ENCODE measurements at places on chromosomes 4 and X.

GRCh38 chr4:79198951-79199587, 126.8 kb downstream of the NAA11 start:
- DNase-seq: no peak

DNA sequence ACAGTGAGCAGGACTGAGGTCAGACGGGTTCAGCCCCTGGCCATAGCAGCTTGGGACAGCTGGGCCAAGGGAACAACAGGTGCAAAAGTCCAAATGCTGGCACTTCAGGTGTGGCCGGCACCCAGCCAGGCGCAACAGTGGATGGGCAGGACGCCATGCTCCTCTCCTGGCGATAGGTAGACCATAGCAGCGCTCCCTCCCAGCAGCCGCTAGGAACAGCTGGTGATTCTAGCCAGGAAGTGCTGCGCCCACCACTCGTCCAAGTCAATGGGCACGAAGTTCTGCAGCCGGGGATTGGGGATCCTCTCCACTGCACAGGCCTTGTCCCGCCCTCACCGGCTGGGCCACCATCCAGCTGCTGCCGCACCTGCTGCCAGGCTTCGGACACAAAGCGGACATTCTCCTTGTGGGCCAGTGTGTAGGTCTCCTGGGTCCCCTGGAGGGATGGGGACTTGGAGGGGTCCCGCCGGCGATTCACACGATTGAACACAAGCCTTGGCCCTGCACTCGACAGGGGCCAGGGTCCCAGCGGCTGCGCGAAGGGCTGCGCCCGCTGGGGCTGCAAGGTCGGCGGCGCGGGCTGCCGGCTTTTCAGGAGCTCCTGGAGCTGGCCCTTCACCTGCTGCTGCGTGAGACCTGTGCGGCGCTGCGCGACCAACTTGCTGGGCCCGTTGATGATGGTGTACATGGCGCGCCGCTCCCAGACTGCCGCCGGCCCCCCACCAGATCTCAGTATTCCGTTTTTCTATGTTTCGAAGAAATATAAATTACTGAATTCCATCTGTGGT, 227.5 kb upstream of the STK26 start:
- no peak for DNase-seq

DNA sequence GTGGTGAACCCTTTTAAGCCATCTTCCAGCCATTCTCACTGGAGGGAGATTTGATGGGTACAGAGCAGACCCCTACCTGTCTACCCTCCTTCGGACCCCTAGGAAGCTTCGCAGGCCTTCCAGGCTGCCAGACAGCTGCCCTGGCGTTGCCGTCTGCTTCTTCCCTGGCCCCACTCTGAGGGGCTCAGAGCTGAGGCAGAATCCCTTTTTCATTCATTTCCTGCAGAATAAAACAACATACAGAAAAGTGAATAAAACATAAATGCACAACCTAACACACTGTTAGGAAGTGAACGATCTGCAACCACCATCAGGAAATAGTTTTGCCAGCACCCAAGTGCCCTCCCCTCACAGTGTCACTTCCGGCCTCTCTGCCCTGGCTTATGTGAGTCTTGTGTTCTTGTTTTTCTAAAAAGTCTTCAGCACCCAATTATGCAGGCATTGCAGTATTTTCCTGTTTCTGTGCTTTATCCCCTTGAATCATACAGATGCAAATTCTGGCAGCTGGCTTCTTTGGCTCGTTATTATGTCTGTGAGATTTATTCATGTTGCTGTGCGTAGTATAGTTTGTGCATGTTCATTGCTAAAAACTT, 5.6 kb upstream of the ADD1 start:
- DNase-seq: peak; percentile 81

DNA sequence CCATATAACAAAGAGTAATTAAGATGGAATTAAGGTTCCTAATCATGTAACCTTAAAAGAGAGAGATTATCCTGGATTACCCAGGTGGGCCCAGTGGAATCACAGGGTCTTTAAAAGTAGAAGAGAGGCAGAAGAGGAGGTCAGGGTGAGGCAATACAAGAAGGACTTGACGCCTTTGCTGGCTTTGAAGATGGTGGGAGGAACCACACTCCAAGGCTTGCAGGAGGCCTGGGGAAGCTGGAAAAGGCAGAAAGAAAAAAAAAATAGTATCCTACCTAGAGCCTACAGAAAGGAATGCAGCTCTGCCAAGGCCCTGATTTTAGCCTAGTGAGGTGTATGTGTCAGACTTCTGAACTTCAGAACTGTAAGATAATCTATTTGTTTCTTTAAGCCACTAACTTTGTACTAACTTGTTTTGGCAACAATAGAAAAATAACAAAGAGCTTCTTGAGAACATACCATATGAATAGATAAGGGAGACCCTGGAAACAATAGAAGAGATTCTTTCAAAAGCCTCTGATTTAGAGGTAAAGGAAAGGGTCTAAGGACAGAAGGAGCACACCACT, 229.9 kb upstream of the TTC29 start:
- no peak for DNase-seq

DNA sequence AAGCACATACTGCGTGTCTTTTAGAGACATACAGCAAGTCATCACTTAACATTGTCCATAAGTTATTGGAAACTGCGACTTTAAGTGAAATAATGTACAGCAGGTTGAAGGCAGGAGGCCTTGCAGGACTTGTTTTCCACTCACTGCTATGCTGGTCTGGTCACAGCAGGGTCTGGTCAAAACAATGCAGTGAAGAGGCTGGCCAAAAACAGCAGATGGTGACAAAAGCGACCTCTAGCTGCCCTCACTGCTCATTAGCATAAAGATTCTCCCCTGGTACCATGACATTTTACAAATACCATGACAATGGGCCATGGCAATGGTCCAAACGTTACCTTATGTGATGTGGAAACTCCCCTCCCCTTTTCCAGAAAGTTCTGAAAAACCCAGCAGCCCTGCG, 1283.6 kb downstream of the FSTL5 start:
- no peak for DNase-seq

DNA sequence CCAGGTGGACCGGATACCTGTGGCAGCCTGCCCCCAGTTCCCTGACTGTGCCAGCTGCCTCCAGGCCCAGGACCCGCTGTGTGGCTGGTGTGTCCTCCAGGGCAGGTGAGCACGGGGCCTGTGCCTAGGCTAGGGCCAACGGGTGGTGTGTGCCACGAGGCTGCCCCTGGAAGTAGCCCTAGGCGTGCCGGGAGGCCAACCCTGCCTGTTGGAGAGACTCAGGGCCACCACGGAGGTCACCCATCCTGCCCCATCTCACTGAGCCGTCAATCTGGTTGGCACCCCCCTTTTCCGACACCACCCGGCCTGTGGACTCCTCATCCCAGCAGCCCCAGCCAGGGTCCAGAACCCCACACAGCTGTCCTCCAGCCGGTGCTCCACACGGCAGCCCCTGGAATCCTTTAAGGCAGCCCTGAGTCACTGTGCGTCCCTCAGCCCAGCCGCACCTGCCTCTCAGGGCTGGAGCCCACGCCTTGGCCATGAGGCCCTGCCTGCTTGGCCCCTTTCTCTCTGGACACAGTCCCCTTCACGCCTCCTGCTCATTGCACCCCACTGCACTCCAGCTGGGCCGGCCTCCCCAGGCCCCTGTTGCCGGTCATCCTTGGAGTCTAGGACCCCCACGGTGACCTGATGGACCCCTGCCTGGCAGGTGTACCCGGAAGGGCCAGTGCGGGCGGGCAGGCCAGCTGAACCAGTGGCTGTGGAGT, 5.3 kb downstream of the PLXNB3 start:
- no peak for DNase-seq

GRCh38 chr4:83631066-83631465, 95.2 kb downstream of the GPAT3 start:
- no peak for DNase-seq

DNA sequence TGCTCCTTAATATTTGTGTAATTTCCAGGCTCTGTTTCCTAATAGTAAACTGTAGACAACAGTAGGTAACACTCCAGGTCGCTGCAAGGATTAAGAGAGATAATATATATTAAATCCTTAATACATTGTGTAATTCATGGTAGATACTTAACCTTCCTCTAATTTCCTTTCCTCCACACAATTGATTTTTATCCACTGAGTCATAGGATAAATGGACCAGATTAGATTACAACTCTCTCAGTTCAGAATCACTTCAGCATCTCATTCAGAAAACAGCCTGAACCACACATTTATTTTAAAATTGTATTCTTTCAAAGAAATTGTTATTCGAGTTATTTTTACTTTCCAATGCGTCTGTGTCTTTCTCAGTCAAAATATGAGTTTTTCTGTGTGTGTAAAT, 17.1 kb downstream of the GK2 start:
- no peak for DNase-seq

- DNase-seq: no peak
Measured at GRCh38 chrX:115584696-115585095, 23.7 kb downstream of the PLS3 start.

DNA sequence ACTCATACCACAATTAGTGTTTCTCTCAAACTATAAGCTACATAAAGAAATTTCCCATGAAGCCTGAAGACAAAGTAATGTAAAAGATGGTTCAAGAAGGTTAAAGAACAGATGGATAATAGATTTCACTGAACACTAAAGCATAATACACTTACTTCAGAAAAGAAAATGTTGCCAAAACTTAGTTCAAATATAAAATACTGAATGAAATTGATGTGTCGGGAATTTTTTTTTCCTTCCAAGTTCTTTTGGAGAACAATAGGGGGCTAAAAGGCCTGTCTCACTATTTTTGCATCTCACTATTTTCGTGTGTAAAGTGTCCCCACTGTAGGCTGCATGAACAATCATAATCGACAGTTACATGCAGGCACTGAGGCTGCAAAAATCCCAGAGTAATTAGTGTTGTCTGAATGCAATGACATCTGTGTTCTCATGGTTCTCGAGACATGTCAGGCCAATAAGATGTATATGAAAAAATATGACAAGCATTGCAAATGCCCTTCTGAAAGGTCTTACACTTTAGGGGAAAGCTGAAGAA, 11.9 kb upstream of the MAB21L2 start:
- DNase-seq: no peak

GRCh38 chr4:106369456-106370060, 980 bp upstream of the GIMD1 start:
- peak; percentile 25 for DNase-seq

DNA sequence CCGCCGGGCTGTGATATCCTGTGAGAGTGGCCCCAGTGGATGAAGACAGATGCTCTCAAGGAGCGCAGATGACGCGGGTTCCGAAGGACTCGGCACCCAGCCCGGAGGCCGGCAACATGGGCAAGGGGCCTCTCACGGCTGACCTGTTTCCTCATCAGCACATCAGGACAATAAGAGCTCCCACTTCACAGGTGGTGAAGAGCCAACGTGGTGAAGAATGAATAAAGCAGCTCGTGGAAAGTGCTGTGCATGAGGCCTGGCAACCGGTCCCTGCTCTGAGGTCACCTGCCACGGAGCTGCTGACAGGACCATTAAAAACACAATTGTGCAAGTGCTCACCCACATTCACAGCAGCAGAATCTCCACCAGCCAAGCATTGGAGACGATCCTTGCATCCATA, 22.9 kb downstream of the ABLIM2 start:
- no peak for DNase-seq

DNA sequence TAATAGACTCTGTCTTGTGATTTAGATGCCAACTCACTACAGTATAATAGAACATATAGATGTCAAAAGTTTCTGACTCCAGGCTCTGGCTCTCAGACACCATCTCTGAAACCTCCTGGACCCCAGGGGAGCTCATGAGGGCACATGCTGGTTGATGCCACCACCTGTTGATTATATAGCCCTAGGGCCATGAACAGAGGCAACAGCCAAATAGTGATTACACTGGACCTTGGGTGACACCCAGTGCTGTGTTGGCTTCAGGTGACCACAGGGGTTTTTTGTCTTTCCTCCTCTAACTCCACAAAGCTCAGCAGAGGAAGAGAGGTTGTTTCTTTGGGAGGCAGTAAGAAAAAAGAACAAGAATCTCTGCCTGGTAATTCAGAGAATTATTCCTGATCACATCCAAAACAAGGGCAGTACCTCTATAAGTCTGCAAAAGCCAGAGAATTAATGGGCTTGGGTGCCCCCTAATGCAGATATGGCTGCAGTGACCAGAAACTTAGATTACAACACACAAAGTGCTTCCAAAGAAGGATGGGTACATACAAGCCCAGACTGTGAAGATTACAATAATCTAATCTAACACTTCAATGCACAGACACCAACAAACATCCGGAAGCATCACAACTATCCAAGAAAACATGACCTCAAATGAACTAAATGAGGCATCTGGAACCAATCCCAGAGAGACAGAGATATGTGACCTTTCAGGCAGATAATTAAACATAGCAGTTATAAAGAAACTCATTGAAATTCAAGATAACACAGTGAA, 1920.6 kb downstream of the ARAP2 start:
- DNase-seq: no peak

DNA sequence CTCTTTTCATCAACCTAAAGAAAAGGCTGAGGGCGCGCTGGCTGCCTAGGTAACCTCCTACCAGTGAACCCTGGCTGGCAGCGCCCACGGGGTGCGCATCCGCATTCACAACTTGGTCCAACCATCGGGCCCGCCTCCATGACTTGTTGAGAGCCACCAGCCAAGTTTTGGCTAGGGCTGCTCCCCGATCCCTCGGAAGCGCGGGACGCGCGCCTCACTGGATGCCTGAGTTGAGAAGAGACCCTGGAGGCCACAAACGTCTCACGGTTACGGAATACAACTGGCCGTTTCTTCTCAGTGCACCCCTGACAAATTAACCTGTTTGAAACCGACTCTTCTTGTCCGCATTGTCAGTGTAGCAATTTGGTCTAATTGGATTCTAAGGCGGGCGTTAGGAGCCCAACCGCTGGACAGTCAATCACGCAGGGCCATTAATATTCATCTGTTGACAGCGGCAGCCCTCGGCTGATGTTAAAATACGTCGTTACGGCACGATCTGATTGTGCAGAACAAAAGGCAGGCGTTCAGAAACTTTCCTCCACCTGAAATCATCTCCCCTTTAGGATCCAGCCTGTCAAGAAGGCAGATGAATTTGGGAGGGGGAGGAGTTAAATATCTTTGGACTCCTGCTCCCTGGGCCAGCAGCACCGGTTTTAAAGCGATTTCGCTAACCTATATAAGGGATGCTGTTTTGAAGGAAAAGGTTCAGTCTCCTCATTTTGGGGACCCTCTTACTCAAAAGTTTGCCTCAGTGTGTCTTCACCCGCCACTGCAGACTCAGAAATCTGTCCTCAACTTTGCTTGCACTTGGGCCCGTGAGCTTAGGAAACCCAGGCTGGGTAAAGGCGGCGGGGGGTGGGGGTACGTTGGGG, 1.2 kb downstream of the GPC3 start:
- DNase-seq: peak; percentile 3

GRCh38 chr4:170009291-170009690, 16.9 kb downstream of the MFAP3L start:
- DNase-seq: no peak
